ENCODE measurements at places on chromosomes 1 and 21.

DNA sequence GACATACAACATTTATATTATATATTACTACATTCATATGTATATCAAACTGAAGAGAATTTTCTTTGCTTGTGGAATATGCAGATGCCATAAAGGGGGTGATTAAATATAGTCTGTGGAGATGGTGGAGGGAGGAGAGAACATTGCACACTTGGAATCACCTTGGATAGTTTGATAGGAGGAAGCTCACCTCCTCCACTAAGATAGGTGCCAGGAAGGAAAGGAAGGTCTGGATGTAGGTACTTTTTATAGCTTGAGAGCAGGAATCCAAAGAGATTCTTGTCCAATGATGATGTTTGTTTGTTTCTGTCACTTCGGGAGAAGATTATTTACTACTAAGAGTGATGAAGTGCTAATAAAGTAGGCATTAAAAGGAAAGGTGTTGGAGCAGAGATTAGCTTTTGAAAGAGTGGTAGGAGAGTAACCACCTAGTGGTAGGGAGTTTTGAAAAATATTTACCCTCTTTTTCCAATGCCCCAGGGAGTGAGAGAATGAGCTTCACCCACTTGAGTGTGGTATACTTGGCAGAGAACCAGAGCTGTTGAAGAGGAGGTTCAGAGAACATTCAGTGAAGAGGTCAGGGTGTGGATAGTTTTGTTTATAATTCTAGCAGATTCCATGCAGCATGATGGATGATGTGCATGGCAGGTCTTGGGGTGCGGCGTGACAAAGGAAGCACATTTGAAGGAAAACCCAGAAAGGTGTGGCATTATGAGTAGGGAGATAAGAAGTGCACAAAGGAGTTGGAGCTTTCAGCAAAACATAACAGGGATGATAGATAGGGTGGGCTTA lies 145.0 kb downstream of the PATJ start:
- no peak for DNase-seq

- no peak for DNase-seq
Observed at GRCh38 chr21:16241016-16241415, 511.2 kb downstream of the USP25 start.

DNA sequence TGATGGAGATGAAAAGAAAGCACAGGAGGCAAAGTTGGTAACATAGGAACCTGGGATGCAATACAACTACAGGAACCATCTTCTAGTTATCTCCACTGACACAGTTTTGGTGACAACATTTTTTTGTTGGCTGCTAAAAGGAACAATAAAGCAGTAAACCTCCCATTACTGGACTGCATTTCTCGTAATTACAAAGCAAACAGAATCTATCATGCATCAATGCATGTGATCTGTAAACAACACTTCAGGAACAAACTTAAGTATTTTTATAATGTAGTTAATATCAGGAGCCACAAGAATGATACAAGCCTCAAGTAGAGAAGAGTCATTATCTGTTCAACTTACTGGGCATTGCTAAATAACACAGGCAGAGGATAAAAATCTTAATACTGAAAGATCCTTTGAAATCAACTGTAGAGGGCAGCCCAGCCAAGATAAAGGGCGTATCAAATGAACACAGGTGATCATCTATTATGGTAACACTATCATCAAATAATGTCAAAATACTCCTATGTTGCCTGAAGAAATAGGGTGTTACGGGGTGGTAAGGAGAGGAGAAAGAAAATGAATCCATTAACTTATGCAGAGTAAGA lies 193.3 kb downstream of the EIF4G3 start:
- no peak for DNase-seq

GRCh38 chr1:15428815-15429435 lies 9.3 kb upstream of the CTRC start:
- DNase-seq: no peak

DNA sequence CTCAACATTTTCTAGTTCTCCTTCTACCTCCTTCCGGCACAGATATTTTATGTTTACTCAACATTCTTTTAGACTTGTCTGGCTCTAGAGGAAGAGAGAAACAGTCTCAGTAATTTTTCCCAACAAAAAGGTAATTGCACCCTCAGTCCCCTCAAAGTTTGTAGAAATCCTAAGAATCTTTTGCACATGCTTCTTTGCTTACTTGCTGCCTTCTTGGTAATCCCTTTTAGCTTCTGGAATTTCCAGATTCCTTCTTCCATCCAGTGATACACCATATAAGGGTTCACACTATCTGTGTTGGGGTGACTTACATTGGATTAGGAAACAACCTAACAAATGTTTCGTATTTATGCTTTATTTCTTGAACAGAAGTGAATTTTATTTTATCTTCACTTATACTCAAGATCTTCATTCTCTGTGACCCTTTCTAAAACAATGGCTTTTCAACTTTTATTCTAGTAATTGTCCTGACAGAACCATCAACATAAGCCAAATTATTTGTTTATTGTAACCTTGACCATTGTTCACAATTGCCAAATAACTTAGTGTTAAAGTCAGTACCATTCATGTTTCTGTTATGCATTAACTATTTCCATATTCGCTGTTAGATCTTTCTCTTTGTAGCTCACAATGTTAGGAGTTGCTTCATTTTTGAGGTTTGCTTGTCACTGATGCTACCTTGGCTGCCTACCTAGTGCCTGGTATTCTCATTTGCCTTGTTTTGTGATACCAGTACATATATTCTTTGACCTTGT lies 238.1 kb downstream of the HMCN1 start:
- DNase-seq: no peak

- no peak for DNase-seq
Observed at GRCh38 chr1:161792740-161793139, 26.6 kb downstream of the ATF6 start.

GRCh38 chr21:45551783-45552695 lies 9.8 kb upstream of the SLC19A1 start:
- no peak for DNase-seq

- no peak for DNase-seq
Observed at GRCh38 chr1:159199901-159200300, 4.8 kb upstream of the ACKR1 start.

DNA sequence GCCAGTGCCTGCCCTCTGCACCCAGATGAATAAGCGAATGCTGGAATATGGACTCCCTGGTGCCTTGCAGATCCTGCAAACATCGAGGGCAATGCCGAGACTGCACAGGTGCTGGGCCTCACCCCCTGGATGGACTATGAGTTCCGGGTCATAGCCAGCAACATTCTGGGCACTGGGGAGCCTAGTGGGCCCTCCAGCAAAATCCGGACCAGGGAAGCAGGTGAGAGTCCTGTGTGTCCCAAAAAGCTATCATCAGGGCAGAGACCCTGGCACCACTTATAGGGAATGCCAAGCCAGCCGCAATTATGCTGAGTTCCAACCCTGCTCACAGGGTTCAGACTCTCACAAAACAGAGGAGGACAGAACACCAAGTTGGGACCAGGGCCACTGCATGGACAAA lies 17.2 kb downstream of the TMEM81 start:
- no peak for DNase-seq

DNA sequence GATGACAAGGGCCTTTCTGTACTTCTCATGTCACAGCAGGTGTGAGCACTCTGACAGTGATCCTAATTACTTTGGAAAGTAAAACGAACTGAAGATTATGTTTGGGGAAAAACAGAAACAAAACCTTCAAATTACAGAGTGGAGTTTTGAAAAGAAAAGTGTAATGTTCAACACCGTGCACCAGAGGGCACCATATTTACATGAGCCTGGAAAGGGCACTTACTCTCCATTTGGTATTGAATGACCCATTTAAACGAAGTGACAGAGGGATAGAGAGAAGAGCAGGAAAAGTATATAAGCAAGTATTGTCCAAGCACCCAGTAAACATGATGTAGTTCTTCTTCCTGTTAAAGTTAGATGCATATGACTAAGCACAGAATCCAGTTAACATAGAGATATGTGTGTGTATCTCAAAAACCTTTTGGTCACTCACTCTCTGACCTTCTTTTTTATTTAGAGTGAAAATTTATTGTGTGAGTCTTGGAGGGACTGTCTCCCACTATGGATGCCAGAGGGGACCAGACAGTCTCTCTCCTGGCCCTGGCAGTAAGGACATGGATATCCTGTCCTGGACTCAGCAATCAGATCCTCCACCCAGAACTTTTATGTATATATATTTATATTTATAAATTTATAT lies 3.8 kb upstream of the RGSL1 start:
- no peak for DNase-seq

DNA sequence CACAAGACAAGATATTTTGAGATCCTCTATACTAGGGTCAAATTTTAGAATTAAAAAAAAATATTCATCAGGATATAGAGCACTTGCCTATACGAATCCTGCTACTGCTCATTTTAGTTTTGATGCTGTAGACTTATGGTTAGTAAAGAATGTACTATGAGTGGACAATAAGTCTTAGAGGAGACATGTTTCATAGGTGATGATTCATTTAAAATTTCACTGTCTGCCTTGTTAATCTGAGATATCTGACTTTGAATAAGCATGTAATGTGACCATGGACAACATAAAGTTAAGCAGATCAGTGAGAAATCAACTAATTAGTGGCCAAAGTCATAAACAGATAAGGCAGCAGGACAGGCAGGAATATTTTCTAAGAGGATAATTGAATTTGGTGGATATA lies 106.8 kb upstream of the HP1BP3 start:
- no peak for DNase-seq

- no peak for DNase-seq
Observed at GRCh38 chr1:235013512-235013911, 115.1 kb downstream of the TOMM20 start.

GRCh38 chr1:93442008-93442666 lies 5.8 kb upstream of the FNBP1L start:
- no peak for DNase-seq

- no peak for DNase-seq
Observed at GRCh38 chr1:76190749-76191424, 116.3 kb downstream of the ST6GALNAC3 start.

DNA sequence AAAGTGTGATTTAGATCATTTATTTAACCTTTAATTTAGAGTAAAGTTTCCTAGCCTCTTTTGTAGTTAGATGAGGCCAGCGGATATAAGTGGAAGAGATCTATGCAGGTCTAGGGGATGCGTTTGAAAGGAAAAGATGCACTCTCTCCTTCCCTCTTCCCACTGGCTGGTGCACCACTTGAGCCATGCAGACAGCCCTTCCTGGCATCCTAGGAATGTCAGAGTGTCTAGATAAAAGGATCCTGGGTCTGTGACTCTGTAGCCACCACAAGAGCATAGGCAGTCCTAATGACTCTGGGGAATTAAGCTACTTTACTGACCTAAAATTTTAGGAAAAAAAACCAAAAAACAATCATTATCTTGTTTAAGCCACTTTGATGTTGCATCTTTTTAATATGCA lies 16.0 kb upstream of the STUM start:
- no peak for DNase-seq

GRCh38 chr1:156750711-156751450 lies 594 bp downstream of the HDGF start:
- no peak for DNase-seq

- no peak for DNase-seq
Observed at GRCh38 chr1:222736470-222736869, 532 bp upstream of the FAM177B start.

GRCh38 chr1:235549351-235550139 lies 45.3 kb upstream of the B3GALNT2 start:
- no peak for DNase-seq

DNA sequence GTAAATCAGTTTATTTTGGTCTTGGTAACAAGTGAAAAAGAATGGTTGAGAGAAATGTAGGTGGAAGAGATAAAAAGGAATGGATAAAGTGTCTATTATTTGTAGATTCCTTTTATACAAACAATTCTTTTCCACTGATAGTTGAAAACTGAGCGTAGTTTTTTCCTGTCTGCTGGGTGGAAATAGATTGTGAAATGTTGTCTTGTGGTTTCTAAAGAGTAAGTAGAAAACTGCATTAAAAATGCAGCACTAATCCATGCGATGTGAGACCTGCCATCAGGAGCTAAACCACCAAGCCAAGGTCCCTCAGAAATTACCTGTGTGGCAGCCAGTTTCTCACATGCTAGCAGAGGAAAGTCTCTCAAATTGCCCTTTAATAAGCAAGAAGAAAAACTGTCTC lies 103.2 kb upstream of the SLC44A3 start:
- DNase-seq: no peak

- DNase-seq: no peak
Observed at GRCh38 chr1:222043444-222044292, 301.8 kb upstream of the DUSP10 start.

DNA sequence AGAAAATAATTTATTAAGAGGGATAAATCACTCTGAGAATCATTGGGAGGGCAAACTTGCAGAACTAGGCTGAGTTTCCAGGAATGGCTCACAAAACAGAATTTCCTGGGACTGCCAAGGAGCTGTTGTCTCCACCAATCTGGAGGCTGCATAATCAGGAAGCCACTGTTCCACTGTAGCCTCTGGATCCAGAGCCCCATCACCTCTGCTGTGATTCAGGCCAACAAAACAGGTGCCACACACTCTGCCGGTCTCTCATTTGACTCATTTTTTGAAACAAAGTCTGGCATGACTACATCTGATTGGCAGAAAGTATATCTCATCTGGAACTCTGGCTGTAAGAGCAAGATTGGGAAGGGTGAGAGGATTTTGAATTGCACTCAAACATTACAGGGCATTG lies 178.9 kb upstream of the C1orf105 start:
- no peak for DNase-seq

DNA sequence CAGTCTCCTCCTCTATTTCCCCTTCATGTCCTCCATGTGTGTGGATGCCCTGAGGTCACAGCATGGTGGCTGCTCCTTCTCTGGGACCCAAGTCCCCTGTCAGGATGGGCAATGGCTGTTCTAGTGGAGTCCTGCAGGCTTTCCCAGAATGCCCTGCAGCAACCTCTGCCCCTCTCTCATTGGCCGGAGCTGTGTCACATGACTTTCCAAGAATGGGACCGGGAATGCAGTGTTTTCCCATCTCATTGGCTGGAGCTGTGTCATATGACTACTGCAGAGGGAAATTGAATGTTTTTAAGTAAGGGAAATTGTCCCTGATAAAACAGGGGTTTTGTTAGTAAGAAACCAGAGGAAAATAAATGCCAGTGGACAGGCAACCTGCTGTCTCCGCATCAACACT lies 365.9 kb downstream of the PTPRU start:
- no peak for DNase-seq

DNA sequence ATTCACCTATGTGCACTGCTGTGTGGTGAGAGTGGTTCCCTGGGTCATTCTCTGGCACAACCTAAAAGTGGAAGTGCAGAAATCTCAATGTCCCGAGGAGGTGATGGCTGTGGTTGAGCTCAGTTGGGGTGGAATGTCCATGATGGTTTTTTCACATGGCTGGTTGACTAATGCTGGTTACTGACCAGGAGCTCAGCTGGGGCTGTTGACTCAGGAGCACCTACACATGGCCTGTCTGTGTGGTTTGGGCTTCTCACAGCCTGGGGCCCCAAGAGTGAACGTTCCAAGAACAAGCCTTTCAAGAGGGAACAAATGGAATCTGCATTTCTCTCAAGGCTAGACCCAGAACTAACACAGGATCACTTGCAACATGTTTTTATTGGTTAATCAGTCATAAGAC lies 6.4 kb upstream of the KANK4 start:
- no peak for DNase-seq

- no peak for DNase-seq
Observed at GRCh38 chr1:93603106-93603505, 78.5 kb downstream of the BCAR3 start.
